Naive thymus-derived CD8-positive, alpha-beta T cell (primary cell): ENCODE measurements at places on chromosomes 1 and 21.

- no peak for DNase-seq
Measured at GRCh38 chr1:239844833-239845232, 246.8 kb upstream of the FMN2 start.

DNA sequence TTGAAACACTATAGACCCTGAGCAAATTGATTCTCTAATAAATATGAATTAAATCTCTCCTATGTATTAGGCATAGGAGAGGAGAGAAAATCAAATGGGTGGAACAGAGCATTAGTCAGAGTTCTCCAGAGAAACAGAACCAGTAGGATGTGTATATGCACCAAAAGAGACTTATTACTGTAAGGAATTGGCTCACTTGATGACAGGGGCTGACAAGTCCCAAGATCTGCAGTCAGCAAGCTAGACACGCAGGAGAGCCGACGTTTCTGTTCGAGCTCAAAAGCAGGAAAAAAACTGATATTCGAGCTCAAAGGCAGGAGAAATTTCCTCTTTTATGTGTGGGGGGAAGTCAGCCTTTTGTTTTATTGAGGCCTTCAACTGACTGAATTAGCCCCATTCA, 259.2 kb upstream of the KAZN start:
- DNase-seq: no peak

DNA sequence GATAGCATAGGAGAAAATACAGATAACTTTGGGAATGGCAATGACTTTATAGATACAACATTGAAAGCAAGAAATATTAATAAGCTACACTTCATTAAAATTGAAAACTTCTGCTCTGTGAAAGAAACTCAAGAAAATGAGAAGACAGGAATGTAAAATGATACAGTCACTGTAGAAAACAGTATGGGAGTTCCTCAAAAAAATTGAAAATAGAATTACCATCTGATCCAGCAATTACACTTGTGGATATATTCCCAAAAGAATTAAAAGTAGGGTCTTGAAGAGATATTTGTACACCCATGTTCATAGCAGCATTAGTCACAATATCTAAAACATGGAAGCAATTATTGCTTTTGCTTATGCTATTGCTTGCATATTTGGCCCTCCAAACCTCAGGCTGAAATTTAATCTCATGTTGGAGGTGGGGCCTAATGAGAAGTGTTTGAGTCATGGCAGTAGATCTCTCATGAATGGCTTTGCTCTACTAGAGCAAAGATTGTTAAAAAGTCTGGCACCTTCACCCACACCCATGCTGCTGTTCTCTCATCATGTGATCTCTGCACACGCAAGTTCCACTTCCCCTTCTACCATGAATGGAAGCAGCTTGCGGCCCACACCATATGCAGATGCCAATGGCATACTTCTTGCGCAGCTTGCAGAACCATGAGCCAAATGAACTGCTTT, 15.3 kb upstream of the AHCYL1 start:
- DNase-seq: no peak

DNA sequence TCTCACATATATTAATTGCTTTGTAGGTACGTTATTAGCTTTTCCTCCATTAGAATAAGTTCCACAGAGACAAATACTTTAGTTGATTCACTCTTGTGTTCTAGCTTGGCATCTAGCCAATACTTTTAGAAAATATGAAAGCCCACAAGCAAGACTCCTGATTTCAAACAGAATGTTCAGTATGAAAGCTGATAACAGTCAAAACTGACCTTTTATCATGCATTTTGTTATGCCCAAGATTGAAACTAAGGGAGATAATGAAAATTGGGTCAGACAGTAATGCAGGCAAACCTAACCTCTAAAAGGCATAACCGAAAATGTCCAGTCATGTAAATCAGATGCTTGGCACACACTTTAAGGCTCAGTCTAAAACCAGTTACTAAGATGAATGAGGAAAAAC, 61.7 kb downstream of the ERICH3 start:
- no peak for DNase-seq

DNA sequence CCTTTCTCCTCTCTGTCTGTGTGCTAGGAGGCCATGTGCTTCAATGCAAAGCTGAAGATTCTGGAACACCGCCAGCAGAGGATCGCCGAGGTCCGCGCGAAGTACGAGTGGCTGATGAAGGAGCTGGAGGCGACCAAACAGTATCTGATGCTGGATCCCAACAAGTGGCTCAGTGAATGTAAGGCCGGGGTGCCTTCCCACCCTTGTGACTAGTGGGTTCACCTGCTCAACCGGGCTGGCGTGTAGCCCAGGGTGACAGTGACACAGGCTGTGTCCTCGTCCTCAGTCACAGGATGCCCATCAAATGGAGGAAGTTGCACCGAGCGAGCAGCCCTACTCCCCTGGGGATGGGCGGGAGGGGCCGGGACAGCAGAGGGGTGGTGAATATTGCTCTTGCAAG, 544.1 kb downstream of the KIF26B start:
- DNase-seq: no peak

GRCh38 chr1:27689423-27690173, 17.6 kb upstream of the IFI6 start:
- DNase-seq: no peak

DNA sequence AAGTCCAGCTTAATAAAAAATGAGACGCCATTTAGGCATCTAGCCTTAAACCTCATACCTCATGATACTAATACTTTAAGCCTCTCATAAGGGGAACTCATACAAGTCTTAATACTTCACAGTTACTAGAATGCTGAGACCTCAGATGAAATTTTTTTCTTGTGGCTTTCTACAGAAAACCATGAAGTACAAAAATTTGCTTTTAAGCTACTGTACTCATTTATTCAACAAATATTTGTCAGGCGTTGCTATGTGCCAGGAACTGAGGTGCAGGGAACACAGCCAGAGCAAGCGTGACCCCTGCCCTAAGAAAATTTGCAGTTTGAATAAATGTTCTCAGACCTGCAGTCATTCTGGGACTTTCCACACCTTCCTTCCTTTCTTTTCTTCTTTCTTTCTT, 150.6 kb downstream of the MRPL39 start:
- DNase-seq: no peak

DNA sequence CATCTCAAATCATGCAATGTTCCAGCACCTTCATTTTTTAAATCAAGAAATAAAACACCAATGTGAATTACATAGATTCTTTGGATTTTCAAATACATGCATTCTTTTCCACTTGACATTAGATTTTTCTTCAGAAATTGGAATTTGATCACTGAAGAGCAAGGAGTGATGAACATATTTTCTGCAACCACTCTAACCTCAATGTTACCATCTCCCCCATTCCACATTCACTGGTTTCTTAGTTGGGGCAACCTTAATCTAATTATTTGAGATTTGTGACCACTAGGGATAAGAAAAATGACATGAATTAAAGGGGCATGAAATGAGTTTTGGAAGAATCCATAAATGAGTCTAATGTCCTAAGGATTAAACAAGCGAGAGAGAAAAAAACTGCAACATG, 168.7 kb upstream of the NR5A2 start:
- no peak for DNase-seq
